ENCODE measurements at places on chromosomes 1 and 21. TPM values are rescaled to one million over a fixed set of nuclear protein-coding genes. Genes with fewer than 3 reads are reported as not detected.

DNA sequence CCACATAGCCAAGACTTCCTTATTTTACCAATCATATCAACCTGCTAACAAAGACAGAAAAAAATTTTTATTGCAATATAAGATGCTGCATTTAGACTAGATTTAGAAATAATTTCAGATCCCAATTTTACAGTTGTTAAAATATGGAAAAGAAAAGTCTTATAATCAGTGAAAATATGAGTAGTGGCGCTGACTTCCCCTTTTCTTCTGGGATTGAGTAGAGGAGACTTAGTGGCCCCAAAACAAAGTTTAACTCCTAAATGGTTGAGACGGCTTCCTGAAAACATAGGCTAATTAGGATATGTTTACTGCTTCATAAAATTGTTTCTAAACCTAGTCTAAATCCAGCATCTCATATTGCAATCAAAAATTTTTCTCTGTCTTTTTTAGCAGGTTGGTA lies 68.4 kb downstream of the RAB3GAP2 start:
- no peak for DNase-seq

DNA sequence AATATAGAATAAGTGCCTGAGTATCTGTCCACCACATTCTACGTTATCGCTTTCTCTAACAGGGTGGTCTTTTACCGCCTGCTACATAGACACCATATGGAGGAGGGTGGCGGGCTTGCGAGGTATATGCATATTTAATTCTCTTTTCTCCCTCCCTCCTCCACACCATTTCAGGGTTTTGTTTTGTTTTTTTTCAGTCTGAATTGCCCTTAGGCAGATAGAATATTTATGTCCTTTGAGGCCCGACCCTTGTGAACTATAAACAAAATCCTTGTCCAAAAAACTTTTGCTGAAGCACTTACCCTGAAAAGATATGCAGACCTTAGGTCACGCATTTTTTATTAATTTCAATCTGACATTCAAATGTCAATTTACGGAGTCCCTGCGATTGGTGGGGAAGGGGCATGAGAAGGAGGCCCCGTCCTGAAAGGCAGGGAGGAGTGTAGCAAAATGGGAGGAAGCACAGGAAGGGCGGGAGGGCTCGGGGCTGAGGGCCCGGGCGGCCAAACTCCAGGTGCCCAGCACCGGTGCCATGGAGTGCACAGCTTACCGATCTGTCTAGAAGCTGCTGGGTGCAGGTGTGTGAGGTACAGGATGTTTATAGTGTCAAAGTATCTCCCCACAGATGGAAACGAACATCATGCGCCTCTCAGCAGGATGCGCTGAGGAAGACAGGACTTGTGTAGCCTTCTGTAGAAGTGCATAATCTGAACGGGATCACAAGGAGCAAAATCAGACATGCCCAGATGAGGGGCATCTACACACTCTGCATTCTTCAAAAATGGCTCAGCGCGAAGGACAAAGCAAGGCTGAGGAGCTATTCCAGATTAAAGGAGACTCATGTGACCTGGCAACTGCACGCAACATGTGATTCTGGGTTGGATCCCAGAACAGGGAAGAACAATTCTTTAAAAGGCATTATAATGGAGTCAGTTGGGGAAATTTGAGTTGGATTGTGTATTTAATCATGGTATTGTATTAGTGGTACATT lies 68.8 kb upstream of the LYST start:
- DNase-seq = no peak

DNA sequence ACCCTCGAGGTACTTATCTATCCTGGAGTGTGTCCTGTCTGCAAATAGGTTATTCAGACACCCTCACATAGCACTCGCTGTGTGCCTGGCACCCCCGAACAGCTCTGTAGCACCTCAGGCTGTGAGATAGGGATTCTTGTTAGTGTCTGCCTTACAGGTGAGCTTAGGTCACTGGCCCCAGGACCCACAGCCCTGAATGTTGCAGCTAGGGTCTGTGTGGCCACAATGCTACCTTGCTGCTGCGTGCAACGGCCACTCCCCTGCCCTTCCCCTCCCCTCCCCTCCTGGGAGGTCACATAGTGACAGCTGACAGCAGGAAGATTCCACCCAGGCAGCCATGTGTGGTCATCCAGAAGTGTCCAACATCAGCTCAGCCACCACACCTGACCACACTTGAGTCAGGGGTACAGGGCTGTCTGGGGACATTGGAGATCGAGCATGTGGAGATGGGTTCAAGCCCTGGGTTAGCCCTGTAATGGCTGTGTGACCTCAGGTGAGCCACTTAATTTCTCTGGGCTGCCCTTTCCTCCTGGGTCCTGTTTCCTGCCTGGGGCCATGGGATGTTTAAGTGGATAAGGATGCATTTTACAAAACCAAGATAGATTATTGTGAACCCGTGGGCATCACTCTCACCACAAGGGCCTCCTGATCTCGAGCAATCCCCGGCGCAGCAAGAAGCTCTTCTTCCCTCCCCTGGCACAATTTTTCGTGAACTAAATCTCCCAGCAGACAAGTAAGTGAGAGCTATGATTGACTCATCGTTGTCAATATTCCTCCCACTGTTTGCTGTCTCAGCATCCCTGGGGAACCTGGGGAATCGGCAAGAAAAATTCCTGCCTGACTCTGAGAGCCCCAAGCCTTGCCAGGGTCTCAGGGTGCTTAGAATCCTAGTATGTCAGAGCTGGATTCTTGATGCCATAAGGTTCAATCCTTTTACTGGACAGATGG lies 208.7 kb downstream of the PTPRU start:
- peak; percentile 64 for DNase-seq

- DNase-seq = no peak
Measured at GRCh38 chr1:230176871-230177411, 109.9 kb downstream of the GALNT2 start.

LCE6A gene
- total RNA-seq = not detected

FAM3B gene
- 0.90 TPM for total RNA-seq

RGSL1 gene
- not detected for total RNA-seq

MTARC1 gene
- 539 TPM for total RNA-seq
